ENCODE measurements at places on chromosomes 5 and 9.

- DNase-seq = peak; percentile 73
Measured at GRCh38 chr9:111037708-111038330, 451 bp downstream of the LPAR1 start.

GRCh38 chr5:174895360-174895759, 171.0 kb downstream of the MSX2 start:
- no peak for DNase-seq

GRCh38 chr5:107977550-107978071, 306.9 kb upstream of the EFNA5 start:
- DNase-seq = no peak

DNA sequence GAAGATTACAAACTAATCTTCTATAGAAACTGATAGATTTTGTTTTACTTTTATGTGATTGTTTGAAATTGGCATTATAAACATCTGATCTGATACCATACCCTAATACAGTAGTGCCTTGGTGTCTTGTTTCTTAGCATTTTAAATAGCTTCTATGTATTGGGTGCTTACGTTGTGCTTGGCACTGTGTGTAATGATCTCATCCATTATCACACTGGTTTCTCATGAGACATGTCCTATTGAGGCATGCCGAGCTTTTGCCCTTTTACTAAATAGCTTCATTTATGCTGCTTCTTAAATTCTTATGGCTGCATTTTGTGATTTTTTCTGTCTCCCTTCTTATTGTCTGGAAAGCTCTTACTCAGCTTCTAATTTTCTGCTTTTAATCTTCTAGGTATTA, 48.2 kb upstream of the TLR4 start:
- no peak for DNase-seq

DNA sequence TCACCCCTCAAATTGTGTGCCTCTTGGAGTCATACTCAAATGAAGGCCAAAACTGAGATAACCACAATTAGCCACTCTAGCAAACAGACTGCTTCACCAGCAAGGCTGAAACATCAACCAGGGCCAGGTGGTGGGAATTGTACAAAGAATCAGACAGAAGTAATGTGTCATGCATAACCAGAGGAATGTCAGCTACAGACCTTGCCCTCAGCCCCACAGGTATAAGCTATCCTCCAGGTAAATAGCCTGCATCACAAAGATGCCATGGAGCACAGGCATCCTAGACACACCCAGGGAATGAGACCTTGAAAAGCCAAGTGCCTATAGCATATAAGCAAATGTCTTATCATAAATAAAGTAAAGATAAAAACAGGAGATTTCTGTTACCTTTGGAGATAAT, 242.7 kb downstream of the CETN3 start:
- DNase-seq = no peak

DNA sequence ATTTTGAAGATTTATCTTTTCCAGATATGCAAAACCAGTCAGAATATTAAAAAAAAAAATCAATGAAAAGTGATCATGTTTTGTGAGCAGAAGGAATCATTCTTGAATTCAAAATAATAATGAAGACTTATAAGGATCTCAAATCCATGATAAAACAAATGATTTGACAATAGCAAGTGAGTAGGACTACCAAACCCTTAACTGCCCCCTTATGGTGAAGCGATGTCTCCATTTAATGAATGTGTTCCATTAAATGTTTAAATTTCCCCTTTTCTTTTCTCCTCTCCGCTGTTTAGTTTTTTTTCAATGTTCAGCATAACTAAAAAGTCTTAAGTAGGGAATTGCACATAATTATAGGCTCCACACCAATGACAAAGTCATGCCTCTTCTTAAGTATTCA, 12.2 kb upstream of the MARCHF3 start:
- DNase-seq = no peak

GRCh38 chr9:89748021-89748670, 143.3 kb downstream of the GADD45G start:
- DNase-seq = no peak

- no peak for DNase-seq
Measured at GRCh38 chr5:55347786-55348185, 40.0 kb downstream of the MTREX start.

DNA sequence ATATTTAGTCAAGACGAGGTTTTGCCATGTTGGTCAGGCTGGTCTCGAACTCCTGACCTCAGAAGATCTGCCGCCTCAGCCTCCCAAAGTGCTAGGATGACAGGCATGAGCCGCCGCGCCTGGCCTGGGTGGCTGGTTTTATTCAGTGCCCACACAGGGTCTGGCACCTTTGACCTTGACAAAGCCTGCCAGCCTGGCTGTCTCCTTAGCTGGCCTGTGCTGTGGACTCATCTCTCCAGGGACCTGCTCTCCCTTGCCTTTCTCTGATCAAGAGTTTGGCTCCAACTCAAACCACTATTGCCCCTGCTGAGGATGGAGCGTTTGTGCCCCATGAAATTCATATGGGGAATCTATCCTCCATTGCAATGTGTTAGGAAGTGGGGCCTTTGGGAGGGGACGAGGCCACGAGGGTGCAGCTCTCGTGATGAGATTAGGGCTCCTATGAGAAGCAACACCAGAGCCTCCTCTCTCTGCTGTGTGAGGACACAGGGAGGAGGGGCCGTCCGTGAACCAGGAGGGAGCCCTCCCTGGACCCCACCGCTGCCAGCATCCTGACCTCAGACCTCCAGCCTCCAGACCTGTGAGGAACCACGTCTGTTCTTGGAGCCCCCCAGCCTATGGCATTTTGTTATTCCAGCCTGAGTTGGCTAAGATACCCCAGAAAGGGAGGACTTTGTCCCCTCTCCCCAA, 45.0 kb downstream of the MRPL36 start:
- DNase-seq = no peak

GRCh38 chr9:40928803-40929487, 199.5 kb downstream of the FOXD4L6 start:
- DNase-seq = no peak
